ENCODE measurements at places on chromosomes 13 and 19.

DNA sequence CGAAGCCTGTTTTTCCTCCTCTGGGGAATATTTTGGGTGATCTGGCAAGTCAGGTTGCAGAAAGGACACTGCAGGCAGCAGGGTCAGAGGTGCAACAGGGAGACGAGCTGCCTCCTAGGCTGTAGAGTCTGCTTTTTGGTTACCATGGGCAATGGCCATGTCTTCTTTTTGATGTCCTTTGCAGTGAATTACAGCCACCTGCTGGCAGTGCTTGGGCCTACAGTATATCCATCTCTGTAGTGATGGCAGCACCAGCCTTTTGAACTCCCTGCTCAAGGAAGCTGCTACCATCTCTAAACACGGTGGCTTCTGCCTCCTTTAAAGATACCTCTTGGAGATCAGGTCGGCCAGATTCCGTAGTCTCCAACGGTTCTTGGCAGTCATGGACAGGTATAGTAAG lies 73.9 kb downstream of the WTIP start:
- no peak for DNase-seq

- no peak for DNase-seq
These were observed 16.8 kb upstream of the SIGLEC6 start for GRCh38 chr19:51548213-51548651.

GRCh38 chr13:26372747-26373146 lies 118.8 kb downstream of the CDK8 start:
- DNase-seq = no peak

- DNase-seq = no peak
These were observed 19.2 kb downstream of the MIER2 start for GRCh38 chr19:325173-325936.

DNA sequence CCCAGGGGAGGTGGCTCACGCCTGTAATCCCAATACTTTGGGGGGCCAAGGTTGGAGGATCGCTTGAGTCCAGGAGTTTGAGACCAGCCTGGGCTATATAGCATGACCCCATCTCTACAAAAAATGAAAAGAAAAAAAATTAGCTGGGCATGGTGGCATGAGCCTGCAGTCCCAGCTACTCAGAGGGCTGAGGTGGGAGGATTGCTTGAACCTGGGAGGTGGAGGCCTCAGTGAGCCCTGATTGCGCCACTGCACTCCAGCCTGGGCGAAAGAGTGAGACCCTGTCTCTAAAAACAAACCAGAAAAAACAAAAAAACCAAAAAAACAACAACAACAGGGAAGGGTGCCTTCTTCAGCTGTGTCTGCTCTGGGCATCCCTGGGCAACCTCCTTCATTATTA lies 499 bp upstream of the MYO1F start:
- no peak for DNase-seq

GRCh38 chr19:2815191-2815614 lies 4.5 kb upstream of the ZNF554 start:
- DNase-seq = no peak

DNA sequence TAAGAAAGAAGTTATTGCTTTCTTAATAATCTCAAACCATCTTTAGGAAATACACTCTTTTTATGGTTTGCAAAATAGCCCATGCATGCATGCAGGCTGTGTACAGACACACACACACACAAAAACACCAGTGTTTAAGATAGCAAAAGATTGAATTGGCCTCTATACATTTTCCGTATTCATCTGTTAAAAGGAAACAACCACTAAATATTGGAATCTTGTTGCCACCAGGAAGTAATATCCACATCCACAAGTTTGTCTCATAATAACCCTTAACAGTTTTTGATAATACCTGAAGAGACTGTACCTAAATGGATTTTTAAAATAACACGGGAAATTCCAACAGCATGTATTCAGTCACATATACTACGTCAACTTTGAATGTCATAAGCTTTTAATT lies 7.3 kb upstream of the MAB21L1 start:
- no peak for DNase-seq

GRCh38 chr13:25114220-25114619 lies 18.3 kb downstream of the PABPC3 start:
- DNase-seq = peak; percentile 53

- DNase-seq = no peak
These were observed 1.6 kb downstream of the ZSCAN5A start for GRCh38 chr19:56312787-56313657.

DNA sequence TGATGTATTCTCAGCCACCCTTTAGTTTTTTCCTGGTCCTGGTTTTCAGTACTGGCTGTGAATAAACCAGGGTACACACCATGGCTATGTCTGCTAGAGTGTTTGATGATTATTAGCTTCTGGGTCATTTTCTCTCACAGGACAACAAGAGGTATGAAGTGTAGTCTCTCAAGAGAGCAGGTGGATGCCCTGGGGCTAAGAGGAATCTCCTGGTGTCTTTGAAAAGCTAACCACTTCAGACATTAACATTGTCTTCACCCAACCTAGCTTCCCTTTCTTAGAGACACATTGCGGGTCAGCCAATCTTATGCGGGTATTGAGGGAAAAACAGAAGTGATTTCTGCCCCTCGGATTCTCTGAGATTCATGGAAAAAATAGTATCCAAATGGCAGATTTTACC lies 1.6 kb downstream of the ZNF730 start:
- no peak for DNase-seq

GRCh38 chr13:21709697-21710096 lies 38.8 kb downstream of the FGF9 start:
- no peak for DNase-seq

DNA sequence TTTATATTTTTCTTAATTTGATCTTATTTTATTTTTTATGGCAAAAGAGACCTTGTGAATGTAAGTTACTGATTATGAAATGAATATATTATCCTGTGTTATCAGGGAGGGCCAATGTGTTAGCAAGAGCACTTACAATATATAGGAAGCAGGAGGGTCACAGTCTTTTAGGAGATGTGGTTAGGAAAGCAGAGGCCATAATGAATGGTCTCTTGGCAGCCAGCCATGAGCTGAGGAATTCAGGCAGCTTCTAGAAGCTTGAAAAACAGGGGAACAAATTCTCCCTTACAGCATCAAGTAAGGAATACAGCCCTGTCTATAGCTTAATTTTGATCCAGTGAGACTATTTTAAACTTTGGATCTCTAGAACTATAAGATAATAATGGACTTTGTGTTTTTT lies 2374.6 kb downstream of the PCDH9 start:
- no peak for DNase-seq

- DNase-seq = no peak
These were observed 451 bp upstream of the ICAM5 start for GRCh38 chr19:10289167-10289835.

GRCh38 chr13:36193151-36193855 lies 21.1 kb downstream of the SOHLH2 start:
- no peak for DNase-seq

DNA sequence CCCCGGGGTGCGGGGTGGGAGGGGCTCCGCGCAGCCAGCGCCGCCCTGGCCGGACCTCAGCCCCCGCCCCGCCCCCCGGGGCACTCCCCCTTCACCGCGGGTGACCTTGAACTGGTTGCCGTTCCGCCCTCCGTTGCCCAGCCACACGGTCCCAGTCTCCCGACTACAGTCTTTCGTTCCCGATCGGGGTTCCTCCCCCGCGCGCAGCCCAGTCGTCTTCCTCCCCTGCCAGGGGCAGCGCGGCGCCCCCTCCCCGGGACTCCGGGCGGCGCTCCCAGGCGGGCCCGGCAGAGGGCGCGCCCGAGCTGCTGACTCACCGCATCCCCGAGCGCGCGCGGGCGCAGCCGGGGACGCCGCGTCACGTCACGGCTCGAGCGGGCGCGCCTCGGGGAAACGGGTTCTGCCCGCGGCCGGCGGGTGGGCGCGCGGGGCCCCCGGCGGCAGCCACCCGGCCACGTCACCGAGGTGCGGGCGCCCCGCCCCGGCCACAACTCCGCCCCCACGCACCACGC lies 459 bp downstream of the MIDN start:
- peak; percentile 72 for DNase-seq

DNA sequence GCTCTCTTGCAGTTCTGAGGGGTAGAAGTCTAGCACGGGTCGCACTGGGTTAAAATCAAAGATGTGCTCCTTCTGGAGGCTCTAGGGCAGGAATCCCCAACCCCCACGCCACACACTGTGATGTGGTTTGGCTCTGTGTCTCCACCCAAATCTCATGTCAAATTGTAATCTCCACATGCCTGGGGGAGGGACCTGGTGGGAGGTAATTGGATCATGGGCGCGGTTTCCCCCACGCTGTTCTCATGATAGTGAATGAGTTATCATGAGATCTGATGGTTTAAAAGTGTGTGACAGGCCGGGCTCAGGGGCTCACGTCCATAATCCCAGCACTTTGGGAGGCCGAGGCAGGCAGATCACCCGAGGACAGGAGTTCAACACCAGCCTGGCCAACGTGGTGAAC lies 26.6 kb upstream of the CALM3 start:
- DNase-seq = peak; percentile 6

DNA sequence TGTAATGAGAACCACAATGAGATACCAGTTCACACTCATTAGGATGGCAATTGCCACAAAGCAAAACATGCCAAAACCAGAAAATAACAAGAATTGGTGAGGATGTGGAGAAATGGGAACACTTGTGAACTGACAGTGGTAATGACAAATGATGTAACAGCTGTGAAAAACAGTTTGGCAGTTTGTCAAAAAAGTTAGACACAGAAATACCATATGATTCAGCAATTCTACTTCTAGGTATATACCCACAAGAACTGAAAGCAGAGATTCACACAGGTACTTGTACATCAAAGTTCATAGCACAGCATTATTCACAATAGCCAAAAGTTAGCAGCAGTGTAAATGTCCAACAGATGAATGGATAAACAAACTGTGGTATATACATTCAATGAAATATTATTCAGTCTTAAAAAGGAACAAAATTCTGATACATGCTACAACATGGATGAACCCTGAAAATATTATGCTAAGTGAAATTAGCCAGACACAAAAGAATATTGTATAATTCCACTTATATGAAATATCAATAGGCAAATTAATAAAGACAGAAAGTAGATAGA lies 96.5 kb downstream of the UGGT2 start:
- DNase-seq = no peak

GRCh38 chr13:101309014-101309619 lies 107.2 kb downstream of the NALCN start:
- no peak for DNase-seq
